Testis (tissue), 5 donors: ENCODE measurements at places on chromosomes 4 and X.

DNA sequence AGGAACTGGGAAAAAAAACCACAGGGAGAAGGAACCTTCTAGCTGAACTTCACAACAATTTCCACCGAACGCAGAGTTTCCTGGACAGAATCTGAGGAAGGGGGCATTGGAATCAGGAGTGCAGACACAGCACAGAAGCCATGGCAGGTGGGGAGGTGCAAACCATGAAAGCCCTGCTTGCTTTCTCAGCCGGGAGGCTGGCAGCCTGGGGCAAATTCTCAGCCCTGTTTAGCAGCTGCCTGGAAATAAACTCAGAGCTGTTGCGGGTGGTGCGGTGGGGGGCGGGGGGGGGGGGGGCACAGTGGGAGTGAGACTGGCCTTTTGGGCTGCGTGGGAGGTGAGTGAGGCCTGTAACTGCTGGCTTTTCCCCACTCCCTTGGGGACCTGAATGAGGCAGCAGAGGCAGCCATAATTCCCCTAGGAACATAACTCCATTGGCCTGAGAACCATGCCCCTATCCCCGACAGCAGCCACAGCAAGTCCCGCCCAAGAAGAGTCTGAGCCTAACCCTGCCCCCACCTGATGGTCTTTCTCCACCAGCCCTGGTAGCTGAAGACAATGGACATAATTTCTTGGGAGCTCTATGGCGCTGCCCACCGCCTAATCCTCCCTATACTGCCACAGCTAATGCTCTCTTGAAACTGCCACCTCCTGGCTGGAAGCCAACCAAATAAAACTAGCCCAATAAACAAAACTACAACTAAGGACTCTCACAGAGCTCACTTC is 176.3 kb downstream of the FAM13A start:
- DNase-seq: no peak

DNA sequence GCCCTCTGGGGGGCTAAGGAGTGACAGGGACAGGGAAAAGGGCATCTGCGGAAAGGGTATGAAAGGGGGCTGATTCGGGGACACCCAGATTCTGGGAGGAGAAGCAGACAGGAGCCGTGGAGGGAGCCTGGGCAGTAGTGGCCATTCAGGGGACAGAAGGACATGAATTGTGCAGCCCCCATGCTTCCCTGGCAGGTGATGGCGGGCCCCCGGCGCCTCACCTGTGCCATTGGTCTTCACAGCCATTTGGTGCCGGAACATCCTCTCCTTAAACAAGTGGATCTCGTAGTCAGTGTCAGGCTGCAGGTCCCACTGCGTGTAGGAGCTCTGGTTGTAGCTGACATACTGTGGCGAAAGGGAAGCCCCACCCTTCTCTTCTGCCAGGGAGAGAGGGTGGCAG is 21.9 kb downstream of the L1CAM start:
- DNase-seq: no peak

- peak; percentile 80 for DNase-seq
Measured at GRCh38 chrX:103629318-103630170, 769 bp downstream of the TCEAL1 start.

GRCh38 chr4:184315675-184316359 is 98.1 kb upstream of the ENPP6 start:
- no peak for DNase-seq

- DNase-seq: peak; percentile 26
Measured at GRCh38 chr4:78057135-78057599, at the start of gene FRAS1. FRAS1 (plus strand) TSS chr4:78057323; CDS start chr4:78058010, 687 bp downstream.

GRCh38 chrX:115233497-115234455 is at the start of gene LRCH2:
LRCH2 (minus strand) TSS chrX:115234096; CDS start chrX:115234041, 55 bp downstream.
- peak; percentile 43 for DNase-seq

DNA sequence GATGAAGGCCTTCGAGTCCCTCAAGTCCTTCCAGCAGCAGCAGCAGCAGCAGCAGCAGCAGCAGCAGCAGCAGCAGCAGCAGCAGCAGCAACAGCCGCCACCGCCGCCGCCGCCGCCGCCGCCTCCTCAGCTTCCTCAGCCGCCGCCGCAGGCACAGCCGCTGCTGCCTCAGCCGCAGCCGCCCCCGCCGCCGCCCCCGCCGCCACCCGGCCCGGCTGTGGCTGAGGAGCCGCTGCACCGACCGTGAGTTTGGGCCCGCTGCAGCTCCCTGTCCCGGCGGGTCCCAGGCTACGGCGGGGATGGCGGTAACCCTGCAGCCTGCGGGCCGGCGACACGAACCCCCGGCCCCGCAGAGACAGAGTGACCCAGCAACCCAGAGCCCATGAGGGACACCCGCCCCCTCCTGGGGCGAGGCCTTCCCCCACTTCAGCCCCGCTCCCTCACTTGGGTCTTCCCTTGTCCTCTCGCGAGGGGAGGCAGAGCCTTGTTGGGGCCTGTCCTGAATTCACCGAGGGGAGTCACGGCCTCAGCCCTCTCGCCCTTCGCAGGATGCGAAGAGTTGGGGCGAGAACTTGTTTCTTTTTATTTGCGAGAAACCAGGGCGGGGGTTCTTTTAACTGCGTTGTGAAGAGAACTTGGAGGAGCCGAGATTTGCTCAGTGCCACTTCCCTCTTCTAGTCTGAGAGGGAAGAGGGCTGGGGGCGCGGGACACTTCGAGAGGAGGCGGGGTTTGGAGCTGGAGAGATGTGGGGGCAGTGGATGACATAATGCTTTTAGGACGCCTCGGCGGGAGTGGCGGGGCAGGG is 568 bp downstream of the HTT start:
- DNase-seq: peak; percentile 86

- DNase-seq: no peak
Measured at GRCh38 chr4:183304067-183304466, 16.0 kb downstream of the CLDN22 start.

- no peak for DNase-seq
Measured at GRCh38 chr4:82335043-82335442, 38.7 kb downstream of the HNRNPD start.

- no peak for DNase-seq
Measured at GRCh38 chrX:51026862-51027261, 116.3 kb downstream of the BMP15 start.

DNA sequence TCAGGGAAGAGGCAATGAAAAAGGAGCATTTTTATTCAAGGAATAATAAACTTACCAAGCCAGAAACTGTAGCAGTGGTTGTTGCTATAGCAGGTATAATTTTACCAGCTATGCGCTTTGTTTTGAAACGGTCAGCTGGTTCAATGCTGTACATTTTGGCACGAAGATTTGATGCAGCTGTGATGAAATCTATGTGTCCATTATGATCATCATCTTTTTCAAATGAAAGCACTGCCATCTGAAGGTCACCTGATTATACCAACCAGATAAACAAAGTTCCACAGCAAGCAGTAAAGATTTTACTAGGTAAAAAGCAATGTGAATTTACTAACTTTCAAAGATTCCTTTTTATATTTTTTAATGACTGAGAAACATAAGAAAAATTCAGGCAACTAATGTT is 66.4 kb downstream of the STAP1 start:
- no peak for DNase-seq

DNA sequence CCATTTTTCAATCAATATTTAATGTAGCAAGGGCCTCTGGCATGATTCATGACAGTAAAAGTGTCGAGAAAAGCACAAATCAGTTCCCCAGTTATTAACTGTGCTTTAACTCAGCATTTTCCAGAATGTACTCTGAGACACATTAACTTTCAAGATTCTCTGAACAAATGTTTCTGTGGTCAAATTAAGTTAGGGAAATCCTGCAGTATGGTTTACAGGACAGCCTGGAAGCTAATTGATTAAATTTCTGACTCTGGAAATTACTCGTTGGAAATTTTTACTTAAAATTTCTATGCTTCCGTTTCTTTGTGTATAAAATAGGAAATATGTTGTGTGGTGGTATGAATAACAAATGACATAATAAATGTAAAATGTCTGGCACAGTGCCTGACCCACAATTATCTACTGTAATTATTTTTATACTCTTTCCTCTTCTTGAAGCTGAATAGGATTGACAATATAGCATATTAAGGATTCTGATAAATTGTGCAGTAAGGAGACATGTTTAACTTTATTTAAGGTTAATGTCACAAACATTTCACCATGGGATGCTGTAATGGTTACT is 33.7 kb downstream of the STK32B start:
- DNase-seq: no peak

DNA sequence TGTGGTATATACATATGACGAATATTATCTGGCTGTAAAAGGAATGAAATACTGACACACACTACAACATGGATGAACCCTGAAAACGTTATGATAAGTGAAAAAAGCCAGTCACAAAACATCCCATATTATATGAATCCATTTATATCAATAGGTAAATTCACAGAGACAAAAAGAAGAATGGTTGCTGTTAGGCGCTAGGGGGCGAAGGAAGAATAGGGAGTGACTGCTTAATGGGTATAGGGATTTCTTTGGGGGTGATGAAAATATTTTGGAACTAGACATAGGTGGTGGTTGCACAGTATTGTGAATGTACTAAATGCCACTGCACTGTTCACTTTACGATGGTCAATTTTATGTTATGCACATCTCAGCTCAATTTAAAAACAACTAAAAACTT is 96.4 kb upstream of the EGFL6 start:
- no peak for DNase-seq

DNA sequence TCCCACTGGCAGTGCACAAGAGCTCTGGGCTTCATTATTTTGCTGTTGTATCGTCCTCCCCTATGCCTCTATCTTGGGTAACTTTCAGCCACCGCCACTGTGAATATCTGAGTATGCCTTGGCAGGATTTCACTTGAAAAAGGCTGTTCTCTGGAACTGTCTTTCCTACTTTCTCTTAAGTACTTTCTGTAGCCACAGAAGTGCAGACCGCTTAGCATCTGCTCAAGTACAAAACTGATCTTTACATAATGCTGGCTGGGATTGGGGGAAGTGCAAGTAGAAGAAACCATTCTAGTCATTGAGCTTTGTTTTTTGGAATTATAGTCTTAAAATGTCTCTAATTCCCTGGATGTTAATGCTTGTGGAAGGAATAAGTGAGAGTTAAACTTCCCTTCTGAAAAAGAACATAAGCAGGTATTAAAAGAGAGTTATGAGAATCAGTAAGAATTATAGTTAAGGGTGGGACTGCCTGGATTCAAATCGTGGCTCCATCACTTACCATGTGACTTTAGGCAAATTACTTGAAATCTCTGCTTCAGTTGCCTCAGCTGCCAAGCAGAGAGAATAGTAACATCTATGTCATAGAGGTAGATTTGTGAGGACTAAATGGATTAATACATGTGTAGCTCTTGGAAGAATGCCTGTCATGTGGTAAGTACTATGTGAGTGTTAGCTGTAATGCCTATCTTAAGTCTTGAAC is 77.5 kb downstream of the MID1IP1 start:
- DNase-seq: no peak

DNA sequence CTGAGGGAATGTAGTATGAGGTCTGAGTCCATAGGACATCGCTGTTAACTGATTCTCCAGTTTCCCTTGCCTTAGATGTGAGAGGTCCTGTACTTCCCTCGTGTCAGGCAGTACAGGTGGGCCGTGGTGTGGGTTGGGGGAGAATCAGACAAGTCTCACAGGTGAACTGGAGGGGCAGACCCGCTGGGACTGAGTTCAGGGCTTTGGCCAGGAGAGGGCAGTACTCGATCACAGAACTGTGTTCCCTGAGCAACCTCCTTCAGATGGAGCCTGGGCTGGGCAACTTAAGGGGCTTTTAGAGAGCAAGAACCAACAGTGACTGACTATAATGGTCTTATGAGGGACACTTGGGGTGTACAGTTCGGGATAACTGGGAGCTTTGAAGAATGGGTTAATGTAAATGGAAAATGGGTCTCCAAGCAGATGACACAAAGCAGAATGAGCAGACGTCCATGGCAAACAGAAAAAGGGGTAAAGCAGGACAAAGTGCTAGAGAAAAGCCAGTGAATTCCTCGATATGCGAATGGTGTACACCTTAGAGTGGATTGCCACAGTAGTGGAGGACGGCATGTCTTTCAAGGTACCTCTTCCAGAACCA is 83.6 kb downstream of the CCNG2 start:
- DNase-seq: peak; percentile 64
